ENCODE measurements at places on chromosomes 3 and 15. TPM values are rescaled to one million over a fixed set of nuclear protein-coding genes. Genes with fewer than 3 reads are reported as not detected.

DNA sequence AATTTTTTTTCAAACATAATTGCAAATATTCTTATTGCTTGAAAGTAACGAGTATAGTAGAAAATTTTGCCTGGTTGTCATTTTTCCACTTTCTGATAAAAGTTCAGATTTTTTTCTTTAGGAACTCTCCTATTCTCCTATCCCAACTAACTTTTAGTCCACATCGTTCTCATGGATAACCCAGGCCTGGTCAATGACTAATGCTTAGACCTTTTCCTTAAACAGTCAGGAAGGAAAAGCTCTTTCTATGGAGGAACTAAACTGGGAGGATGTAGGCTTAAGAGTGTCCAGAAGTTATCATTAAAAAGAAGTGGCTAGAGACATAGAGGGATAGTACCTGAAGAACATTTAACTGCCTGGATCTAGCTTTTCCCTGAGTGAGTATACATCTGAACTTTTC is 26.7 kb downstream of the CIP2A start:
- DNase-seq, result no peak
- H3K27me3 ChIP-seq, result peaks cover 2% of the 10 kb centered on the region
- H3K36me3 ChIP-seq, result no peaks in the 10 kb centered on the region
- H3K27ac ChIP-seq, result no peak overlapping the region
- no peaks in the 10 kb centered on the region for H3K4me1 ChIP-seq

DNA sequence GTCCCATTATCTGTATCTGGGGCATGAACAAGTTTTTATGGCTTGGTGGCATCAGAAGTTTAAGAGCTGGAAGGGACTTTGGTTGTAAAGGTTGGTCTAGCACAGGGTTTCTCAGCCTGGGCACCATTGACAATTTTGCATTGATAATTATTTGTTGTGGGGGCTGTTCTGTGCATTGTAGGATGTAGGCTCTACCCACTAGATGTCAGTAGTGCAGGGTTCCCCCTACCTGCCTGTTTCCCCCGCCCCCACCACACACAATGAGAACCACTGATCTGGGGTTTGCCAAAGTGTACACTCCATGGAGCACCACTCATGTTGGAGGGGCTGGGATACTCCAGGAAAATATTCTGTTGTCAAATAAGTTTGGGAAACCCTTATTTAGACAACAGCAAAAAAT is 42.7 kb downstream of the PLCL2 start:
- H3K27me3 ChIP-seq, result peaks cover 2% of the 10 kb centered on the region
- DNase-seq, result no peak
- H3K36me3 ChIP-seq, result no peaks in the 10 kb centered on the region

GRCh38 chr3:133394561-133395311 is 5.1 kb upstream of the BFSP2 start:
- no peak overlapping the region for H3K27ac ChIP-seq
- DNase-seq, result no peak
- no peak overlapping the region for H3K4me3 ChIP-seq
- H3K4me1 ChIP-seq, result no peaks in the 10 kb centered on the region
- H3K36me3 ChIP-seq, result peaks cover 9% of the 10 kb centered on the region
- H3K27me3 ChIP-seq, result peaks cover 8% of the 10 kb centered on the region

- no peaks in the 10 kb centered on the region for H3K36me3 ChIP-seq
- DNase-seq, result no peak
- no peak overlapping the region for H3K27ac ChIP-seq
- peak overlapping the region; percentile 91 for H3K4me3 ChIP-seq
Observed at GRCh38 chr3:157438194-157438730, 1.6 kb downstream of the PTX3 start.

- no peak overlapping the region for H3K27ac ChIP-seq
- DNase-seq, result no peak
- no peaks in the 10 kb centered on the region for H3K36me3 ChIP-seq
- H3K4me3 ChIP-seq, result no peak overlapping the region
- peaks cover 6% of the 10 kb centered on the region for H3K4me1 ChIP-seq
Observed at GRCh38 chr3:4504340-4505261, 11.5 kb downstream of the ITPR1 start.

GRCh38 chr3:181998828-181999227 is 287.1 kb downstream of the SOX2 start:
- no peak overlapping the region for H3K27ac ChIP-seq
- no peak overlapping the region for H3K4me3 ChIP-seq
- no peaks in the 10 kb centered on the region for H3K36me3 ChIP-seq
- H3K4me1 ChIP-seq, result no peaks in the 10 kb centered on the region
- H3K27me3 ChIP-seq, result no peaks in the 10 kb centered on the region
- no peak for DNase-seq

The LAMB2 gene
- 16.6 TPM for total RNA-seq

The OIP5 gene
- 1.5 TPM for total RNA-seq

Data from glutamatergic neuron (in vitro differentiated cells).